ENCODE measurements at places on chromosomes 5 and 9.

- DNase-seq, result no peak
Measured at GRCh38 chr9:21668516-21668915, 133.9 kb upstream of the MTAP start.

GRCh38 chr5:60520451-60521227 is 179.3 kb downstream of the DEPDC1B start:
- no peak for DNase-seq

- no peak for DNase-seq
Measured at GRCh38 chr9:135032868-135033460, 54.5 kb upstream of the OLFM1 start.

DNA sequence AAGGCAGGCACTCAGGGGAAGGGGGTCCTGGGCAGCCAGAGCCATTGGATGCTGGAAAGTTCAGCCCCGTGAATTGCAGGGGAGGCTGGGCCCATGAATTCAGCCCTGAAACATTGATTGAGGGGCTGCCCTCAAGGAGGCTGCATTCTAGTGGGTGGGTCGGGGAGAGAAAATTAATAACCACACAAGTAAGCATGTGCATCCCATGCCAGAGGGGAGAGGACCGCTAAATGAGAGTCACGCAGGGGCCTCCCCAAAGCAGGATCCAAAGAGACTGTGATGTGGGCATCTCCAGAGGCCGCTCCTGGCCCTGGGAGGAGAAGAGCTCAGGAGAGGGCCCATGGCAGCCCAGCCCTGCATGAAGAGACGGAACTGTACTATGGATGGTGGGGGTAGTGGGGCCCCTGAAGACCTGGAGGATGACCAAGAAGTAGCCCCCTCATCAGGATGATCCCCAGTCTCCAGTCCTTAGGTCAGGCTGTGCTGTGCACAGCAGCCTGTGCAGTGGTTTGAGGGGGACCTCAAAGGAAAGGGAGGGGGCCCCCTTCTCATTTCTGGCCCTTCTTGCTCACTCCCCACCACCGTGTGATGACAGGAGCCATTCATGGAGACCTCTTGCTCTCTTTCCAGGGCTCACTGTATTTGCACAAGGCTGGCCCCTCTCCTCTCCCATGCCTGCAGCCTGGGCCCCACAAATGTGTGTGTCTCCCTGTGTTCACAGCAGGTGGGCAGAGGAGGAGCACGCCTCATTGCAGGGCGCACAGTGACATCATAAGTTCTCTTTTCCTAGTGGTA is 233.6 kb upstream of the IRX1 start:
- DNase-seq, result no peak

GRCh38 chr5:10077791-10078545 is 171.7 kb downstream of the ATPSCKMT start:
- DNase-seq, result no peak

DNA sequence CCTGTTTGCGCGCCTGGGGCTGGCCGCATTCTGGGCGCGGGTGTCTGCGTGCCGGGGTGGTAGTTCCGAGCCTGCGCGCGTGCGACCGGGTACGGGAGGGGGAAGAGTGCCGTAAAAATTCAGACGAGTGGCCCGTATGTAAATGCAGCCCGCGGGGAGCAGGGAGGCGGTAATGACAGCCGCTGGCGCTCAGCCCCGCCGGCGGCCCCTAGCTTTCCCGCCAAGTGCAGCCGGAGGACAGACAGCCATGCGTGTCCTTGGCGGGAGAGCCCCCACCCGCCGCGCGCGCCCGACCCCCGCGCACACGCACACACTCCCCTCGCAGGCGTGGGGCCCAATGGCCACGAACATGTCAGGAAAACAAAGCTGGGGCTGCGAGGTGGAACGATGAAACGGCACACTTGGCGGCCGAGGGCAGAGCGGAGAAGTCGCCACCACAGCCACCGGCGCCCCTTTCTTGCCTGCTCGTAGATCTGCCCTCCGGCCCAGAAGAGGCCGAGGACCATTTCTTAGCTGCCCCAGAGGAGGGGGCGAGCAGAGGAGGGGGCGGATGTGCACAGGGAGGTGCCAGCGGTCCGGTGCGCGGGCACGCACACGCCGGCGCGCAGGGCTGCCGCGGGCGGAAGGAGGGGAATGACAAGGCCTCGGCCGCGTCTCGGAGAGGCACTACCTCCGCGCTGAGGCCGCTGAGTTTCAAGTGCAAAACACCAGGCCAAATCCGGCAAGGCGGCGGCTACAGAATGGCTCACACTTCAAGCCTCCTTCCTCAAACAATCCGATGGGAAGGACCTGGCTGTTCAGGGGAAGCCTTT is 208.4 kb downstream of the MEF2C start:
- peak; percentile 85 for DNase-seq

- no peak for DNase-seq
Measured at GRCh38 chr5:164203581-164204225, 698.3 kb downstream of the MAT2B start.

GRCh38 chr9:107639426-107639825 is 149.9 kb upstream of the KLF4 start:
- no peak for DNase-seq

DNA sequence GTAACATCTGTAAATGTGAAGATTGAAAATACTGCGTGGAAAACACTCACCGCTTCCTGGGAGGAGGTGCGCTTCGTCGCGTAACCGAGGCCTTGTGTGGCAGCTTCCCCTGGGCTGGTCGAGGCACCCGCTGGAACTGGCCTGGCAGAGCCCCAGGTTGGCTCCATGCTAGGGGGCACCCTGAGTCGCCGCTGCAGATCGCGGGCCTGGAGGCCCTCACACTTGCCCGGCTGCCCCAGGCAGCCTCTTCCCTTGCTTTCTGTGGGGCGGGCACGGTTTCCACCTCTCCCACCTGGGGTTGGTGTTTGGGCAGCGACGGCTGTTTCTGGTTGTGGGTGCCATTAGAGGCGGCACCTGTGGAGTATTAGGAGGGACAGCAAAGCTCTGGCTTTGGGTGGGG is 852 bp downstream of the ZNF354C start:
- DNase-seq, result no peak

- no peak for DNase-seq
Measured at GRCh38 chr5:149641000-149641576, 59.8 kb downstream of the ARHGEF37 start.

DNA sequence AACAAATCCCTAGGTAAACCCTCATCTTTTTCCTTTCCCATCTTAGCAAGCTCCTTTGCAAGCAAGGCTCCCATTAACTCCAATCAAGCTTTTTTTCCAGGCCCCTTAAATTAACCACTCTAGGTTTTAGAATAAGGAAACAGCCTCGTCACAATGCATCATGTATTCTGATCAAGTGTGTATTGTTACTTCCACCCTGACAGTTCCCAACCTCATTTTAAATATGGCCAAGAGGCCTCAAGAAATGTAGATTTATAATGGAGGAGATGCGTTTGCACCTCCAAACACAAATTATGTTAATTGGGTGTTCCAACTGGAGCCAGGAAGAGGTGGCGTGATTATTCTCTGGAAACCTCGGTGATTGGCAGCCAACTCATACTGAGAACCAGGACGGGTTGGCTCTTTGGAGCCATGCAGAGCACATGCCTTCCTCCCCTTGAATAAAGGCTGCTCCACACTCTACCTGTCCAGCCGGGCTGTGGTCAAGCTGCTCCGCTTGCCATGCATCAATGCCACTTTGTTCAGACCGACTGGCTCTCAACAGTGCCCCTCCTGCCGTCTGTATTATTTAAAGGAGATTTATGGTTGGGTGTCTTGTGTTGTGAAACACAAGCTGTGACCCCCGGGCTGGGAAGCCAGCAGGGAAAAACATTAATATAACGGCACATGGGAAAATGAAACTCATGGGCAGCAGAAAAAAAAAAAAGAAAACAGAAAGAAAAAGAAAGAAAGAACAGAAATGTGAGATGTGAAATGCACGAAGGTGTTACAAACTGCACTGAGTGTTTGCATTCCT is 191.1 kb downstream of the EBF1 start:
- no peak for DNase-seq

DNA sequence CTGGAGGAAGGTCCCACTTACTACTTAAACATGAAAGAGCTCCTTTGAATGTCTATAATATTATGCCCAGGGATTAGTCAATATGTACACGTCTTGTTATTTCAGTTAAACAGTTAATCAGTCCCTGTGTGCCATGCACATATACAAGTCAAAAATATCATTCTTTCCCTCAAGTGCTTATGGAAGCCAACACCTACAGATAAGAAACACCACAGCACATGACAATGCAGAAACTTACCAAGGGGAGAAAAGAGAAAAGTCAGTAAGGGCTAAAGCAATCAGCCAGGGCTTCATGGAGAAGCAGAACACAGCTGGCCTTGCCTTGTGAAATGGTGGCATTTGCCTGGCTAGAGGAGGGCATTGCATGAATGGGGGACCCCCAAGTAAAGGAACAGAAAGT is 88.3 kb downstream of the SNCAIP start:
- no peak for DNase-seq

GRCh38 chr9:85586684-85587083 is 155.1 kb downstream of the AGTPBP1 start:
- no peak for DNase-seq

GRCh38 chr9:137643921-137644320 is 25.1 kb downstream of the EHMT1 start:
- DNase-seq, result no peak

DNA sequence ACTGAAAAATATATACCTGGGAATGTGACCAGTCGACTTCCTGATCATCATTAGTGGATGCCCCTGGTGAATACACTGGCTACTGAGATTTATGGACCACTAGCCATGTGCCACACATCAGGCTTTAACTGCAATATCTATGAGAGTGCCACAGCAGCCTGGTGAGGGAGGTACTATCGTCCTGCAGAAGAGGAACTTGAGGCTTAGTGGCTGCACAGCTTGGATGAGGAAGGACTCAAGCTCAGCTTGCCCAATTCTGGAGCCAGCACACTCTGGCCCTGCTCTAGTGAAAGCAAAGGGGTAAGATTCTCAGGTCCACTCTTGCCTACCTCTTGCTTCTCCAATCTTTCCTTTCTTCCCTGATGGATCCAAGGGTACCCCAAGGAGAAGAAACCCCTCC is 129.3 kb downstream of the ENTREP1 start:
- DNase-seq, result no peak

GRCh38 chr9:89153232-89154017 is 25.2 kb downstream of the SHC3 start:
- no peak for DNase-seq

- DNase-seq, result no peak
Measured at GRCh38 chr5:90792725-90793124, 234.1 kb downstream of the ADGRV1 start.

DNA sequence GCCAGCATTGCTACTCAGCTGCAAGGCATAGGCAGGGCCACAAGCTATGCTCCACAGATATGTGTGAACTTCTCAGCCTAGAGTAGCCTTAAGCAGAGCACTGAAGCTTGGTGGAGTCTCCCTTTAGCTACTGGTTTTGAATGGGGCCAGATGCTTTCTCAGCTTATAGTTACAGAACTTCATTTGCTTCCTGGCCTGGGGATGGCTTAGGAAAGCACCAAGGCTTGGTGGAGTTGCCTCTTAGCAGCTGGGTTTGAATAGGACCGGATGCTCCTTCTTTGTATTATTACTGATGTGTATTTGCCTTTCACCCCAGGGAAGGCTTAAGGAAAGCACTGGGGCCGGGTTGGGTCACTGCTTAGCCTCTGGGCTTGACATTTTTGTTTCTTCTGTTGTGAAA is 497.8 kb upstream of the SEMA6A start:
- DNase-seq, result peak; percentile 76

- no peak for DNase-seq
Measured at GRCh38 chr5:145903867-145904266, 31.1 kb upstream of the GRXCR2 start.

GRCh38 chr9:88219601-88220000 is 81.3 kb upstream of the SPATA31C2 start:
- no peak for DNase-seq

DNA sequence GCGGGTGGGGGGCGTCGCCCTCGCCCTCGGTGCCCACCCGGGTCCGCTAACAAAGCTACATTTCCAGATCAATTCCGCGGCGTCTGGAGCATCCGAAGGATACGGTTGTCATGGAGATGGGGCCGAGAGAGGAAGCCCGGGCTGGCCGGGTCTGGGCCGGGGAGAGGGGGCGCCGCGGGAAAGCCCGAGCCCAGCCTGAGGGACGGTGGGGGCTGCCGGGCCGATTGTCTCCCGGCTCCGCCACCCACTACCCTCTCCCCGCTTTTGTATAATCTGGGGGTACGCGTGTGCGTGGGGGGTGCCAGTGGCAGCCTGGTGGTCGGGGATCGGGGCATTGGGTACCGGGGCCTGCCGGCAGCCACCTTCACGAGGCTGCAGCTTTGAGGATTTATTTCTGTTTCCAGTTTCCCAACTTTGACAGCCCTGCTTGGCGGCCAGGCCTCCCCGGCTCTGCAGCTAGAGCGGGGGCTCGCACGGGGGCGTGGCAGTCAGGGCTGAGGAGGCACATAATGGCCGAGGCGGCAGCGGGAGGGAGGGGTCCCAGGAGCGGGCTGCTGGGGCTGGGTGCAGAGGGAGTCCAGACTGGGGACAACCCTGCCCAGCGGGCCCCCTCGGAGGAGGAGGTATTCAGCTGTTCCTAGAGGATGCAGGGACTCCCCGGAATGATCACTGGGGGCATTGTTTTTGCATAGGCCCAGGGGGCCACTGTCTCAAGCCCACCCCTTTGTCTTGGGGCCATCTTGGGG is 626 bp downstream of the PSD2 start:
- DNase-seq, result no peak

DNA sequence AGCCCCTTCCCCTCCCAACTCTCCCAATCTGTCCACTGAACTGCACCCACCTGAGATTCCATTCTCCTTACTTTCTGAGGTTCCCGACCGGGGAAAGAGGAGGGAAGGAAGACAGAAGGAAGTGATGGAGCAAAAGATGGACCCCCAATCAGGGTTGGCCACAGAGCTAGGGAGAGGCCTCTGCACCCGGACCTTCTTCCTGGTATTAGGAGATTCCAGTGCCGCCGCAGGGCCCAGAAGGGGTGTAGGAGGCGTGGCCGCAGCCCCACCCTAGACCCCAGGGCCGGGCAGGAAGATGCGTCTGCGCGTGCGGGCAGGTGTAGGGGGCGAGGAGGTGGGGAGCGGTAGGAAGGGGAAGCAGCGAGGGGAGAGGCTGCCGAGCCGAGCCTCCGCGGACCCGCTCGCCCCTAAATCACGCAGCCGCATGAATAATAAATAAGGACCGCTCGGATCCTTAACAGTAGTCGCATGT is 104.2 kb upstream of the MVB12B start:
- DNase-seq, result no peak

DNA sequence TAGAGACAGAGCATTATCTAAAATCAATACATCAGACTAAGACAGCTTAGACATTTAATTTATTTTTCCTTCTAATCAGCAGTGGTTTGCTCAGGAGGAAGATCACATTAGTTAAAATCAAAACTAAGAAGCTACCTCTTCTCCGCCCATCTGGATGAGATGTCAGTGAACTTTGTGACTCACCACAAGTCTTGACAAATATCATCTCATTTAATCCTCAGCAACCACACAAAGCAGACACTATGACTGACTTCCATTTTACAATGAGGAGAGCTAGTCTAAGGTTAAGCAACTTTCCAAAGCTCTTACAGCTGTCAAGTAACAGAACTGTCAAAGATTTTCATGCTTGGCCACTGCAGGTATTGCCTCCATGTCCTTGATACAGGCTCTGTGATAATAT is 289.5 kb downstream of the DEPDC1B start:
- DNase-seq, result no peak

- no peak for DNase-seq
Measured at GRCh38 chr5:52560366-52560765, 227.3 kb upstream of the ITGA1 start.

- no peak for DNase-seq
Measured at GRCh38 chr9:83472221-83472665, 66.0 kb downstream of the FRMD3 start.

- no peak for DNase-seq
Measured at GRCh38 chr5:82692826-82693225, 384.4 kb downstream of the TMEM167A start.

GRCh38 chr9:70105147-70105546 is 61.5 kb downstream of the MAMDC2 start:
- no peak for DNase-seq

GRCh38 chr5:141929398-141930058 is 5.9 kb downstream of the DELE1 start:
- DNase-seq, result no peak
